ENCODE measurements at places on chromosomes 4 and X. TPM values are rescaled to one million over a fixed set of nuclear protein-coding genes. Genes with fewer than 3 reads are reported as not detected.

ANOS1 gene
- total RNA-seq = 0.22 TPM

GRCh38 chr4:1194010-1194900 lies 21.9 kb upstream of the SPON2 start:
- H3K4me1 ChIP-seq = peaks cover 17% of the 10 kb centered on the region
- H3K36me3 ChIP-seq = no peaks in the 10 kb centered on the region
- DNase-seq = no peak
- no peak overlapping the region for H3K4me3 ChIP-seq
- H3K27ac ChIP-seq = no peak overlapping the region

DNA sequence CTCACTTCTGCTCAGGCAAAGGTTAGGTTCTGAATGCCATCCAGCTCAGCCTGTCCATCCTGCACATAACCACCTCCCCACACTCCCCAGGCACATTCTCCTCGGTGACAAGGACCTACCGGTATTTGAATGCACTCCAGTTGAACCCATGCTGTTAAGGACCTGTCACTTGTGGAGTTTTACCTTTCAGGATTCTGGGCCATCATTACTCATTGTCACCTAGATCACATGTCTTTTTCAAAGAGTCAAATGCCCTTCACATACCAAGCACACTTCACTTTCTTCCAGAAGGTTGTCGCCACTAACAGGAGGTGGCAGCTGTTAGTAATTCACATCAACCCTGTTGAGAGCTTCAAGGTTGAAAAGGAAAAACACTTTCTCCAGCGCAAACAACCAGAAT lies 218.3 kb downstream of the SOWAHB start:
- no peak overlapping the region for H3K27ac ChIP-seq
- DNase-seq = no peak
- H3K36me3 ChIP-seq = no peaks in the 10 kb centered on the region
- H3K4me3 ChIP-seq = no peak overlapping the region
- H3K4me1 ChIP-seq = 0 out of 2 replicates have a peak, but pooled peaks cover 6% of the 10 kb centered on the region

SHROOM3 gene
- total RNA-seq = 44.3 TPM

FGFBP2 gene
- not detected for total RNA-seq

DNA sequence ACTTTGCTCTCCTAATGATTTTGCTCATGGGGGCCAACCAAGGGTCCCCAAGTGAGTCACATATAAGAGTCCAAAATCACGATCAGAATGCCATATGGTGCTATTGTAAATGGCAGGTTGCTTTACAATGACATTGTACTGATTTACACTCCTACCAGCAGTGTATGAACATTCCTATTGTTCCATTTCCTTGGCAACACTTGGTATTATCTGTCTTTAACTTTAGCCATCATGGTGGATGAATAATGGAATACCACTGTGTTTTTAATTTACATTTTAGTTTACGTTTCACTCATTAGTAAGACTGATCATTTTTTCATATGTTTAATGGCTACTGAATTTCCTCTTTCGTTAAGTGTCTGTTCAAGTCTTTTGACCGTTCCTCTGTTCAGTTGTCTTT lies 96.5 kb downstream of the NYX start:
- no peaks in the 10 kb centered on the region for H3K27me3 ChIP-seq
- no peak overlapping the region for H3K27ac ChIP-seq
- no peak for DNase-seq

LRIT3 gene
- not detected for total RNA-seq

DNA sequence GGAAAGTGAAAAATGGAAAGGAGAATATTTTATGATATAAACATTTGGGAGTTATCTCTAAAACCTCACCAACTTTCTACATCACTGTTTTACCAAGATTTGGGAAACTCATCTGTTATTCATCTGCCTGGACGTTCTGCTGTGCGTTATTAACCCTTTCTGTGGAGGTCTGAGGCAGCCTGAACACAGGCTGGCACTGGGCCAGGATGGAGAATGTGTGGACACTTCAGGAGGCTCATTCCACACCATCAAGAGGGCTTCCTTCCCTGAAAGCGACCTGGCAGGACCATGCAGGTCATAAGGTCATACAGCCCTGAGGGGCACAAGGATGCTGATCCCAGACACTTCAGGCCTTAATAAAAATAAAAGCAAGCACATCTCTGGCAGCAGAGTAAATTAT lies 31.2 kb upstream of the TMEM184C start:
- H3K27me3 ChIP-seq = no peaks in the 10 kb centered on the region
- peaks cover 21% of the 10 kb centered on the region for H3K4me1 ChIP-seq
- H3K36me3 ChIP-seq = no peaks in the 10 kb centered on the region

Measured in PC-9 (cell line).